ENCODE measurements at places on chromosomes 13 and 19. TPM values are rescaled to one million over a fixed set of nuclear protein-coding genes. Genes with fewer than 3 reads are reported as not detected.

KLC3 gene
- total RNA-seq = not detected

RXFP2 gene
- not detected for total RNA-seq

ZIC2 gene
- total RNA-seq = 1.0 TPM

NLRP7 gene
- not detected for total RNA-seq

CEACAM8 gene
- total RNA-seq = not detected

ALKBH6 gene
- total RNA-seq = 44.7 TPM

ASF1B gene
- total RNA-seq = 93.5 TPM

SIGLEC14 gene
- not detected for total RNA-seq

TNNI3 gene
- total RNA-seq = not detected

NUP62 gene
- total RNA-seq = 113 TPM

MEDAG gene
- not detected for total RNA-seq

RNF225 gene
- total RNA-seq = not detected

CYP4F2 gene
- total RNA-seq = not detected

A1BG gene
- total RNA-seq = 9.9 TPM

SOX1 gene
- total RNA-seq = not detected

FCHO1 gene
- total RNA-seq = 64.8 TPM

SMIM44 gene
- total RNA-seq = not detected

NLRP12 gene
- not detected for total RNA-seq

PRTN3 gene
- not detected for total RNA-seq

ETHE1 gene
- total RNA-seq = 90.7 TPM

TMEM143 gene
- total RNA-seq = 18.2 TPM

LRRC63 gene
- total RNA-seq = 1.1 TPM

POSTN gene
- total RNA-seq = not detected

CHST8 gene
- total RNA-seq = not detected

PTPRH gene
- total RNA-seq = not detected

CDX2 gene
- not detected for total RNA-seq

SPACA7 gene
- total RNA-seq = not detected

TUBA3C gene
- total RNA-seq = not detected

KRTDAP gene
- total RNA-seq = not detected

IZUMO2 gene
- total RNA-seq = not detected

SLC17A7 gene
- total RNA-seq = 0.43 TPM

CFAP97D2 gene
- total RNA-seq = not detected

PLK5 gene
- total RNA-seq = not detected

NMRK2 gene
- not detected for total RNA-seq

AKT1S1 gene
- 23.0 TPM for total RNA-seq

SERP2 gene
- not detected for total RNA-seq

All from activated CD4-positive, alpha-beta memory T cell treated with anti-CD3 and anti-CD28 coated beads, Interleukin-2, amount 10 ng/mL, durations not matched to agents 7 days and 5 days (primary cell).